ENCODE measurements at places on chromosomes 2 and 18.

- DNase-seq, result no peak
These were observed 1.3 kb upstream of the GPC1 start for GRCh38 chr2:240433973-240434727.

DNA sequence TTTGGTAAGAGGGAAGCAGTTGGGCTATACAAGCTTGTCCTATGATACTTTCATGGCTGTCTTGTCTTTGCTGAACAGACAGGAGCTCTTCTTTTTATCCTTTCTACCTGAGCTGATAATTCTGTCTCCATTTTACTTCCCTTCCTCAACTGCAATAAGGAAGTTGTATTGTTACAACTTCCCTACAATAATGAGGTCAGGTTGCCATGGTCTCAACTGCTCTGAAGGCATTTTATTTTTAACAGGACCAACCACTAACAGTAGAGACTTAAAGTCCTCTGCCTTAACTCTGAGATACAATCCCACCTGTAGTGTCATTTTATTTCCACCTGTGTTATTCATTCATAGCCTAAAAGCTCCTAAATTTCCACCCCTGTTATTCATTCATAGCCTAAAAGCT, 118.6 kb upstream of the PGAP1 start:
- DNase-seq, result no peak

DNA sequence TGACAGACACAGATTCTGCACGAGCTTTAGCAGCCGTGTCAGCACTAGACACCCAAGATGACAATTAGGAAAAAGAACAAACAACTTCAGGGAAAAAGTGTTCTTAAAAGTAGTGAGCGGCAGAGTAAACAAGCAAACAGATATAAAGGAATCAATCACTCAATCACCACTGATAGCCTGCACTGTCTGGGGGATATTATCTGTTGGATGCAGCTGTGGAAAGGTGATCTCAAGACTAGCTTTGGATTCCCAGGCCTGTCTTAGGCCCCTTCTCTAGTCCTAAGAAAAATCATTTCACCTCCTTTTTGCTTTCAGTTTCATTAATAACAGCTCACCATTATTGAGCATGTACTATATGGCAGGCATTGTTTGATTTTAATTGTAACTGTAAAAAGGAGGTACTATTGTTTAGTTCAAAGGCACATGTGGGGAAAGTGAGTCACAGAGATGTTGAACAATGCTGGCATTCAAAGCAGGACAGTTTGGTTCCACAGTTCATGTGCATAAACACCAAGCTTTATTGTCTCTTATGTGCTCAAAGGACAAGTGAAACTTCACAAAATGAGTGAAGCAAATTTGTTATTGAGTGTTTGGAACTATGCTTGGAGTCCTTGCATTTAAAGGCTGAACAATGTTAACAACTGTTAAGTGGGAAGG, 147.3 kb upstream of the TCF4 start:
- DNase-seq, result no peak

DNA sequence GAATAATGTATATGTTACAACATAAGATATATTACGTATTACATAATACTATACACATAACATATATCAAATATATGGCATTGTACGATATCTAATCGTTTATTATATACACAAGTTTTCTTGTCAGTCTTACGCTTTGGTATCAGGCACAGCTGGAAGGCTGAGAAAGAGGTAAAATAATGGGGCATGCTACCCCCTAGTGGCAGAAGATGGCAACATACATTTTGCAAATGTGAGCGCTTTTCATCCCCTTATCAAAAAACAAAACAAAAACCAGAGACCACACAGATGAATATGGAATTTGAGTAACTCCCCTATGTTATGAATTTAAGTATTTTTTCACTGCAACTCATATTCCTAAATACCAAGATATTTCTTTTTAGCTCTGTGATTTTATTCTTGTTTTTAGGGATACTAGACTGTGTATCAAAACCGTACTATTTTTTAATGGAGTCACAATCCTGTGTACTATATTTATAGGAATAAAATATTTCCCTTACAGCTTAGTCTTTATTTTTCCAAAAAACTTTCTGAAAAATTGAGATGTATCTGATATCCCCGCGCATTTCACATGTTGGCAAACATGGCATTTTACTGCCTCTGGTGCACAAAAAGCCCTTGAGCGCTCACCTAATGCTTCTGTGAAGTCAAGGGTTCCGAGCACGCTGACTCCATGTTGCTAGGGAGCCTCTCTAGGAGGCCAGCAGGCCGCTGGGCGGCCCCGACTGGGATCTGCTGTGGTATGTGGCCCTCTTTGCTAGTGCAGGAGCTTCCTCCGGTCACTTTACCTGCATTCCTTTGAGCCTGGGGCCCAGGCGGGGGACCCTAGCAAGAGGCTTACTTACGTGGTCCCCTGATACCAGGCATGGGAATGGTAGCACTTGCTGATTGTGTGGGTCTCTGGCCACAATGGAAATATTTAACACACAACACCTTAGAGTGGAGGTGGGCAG, 62.5 kb downstream of the SLC4A3 start:
- peak; percentile 7 for DNase-seq

- no peak for DNase-seq
These were observed 24.0 kb downstream of the R3HDM1 start for GRCh38 chr2:135555311-135555710.

- DNase-seq, result no peak
These were observed 40.0 kb downstream of the GORASP2 start for GRCh38 chr2:170969030-170969429.

DNA sequence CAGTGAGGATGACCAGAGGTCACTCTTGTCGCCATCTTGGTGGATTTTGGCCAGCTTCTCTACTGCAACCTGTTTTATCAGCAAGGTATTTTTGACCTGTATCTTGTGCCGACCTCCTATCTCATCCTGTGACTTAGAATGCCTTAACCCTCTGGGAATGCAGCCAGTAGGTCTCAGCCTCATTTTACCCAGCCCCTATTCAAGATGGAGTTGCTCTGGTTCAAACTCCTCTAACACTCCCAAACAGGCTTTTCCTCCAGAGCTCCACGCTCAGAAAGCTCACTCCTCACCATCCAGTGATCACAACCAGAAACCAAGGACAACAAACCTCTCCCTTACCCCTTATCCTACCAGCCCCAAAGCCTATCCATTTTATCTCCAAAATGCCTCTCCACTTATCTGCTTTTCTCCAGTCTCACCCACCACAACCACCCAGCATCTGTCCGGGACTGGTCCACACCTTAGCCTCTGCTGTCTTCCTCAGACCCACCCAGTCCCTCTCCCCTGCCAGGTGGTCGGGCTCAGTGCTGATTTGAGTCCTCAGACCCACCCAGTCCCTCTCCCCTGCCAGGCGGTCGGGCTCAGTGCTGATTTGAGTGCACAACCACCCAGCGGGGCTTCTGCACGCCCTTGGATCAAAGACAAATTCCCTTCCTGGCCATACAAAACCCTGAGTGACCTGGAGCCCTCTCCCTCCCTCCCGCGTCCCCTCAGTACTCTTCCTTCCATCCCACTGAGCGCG, 11.7 kb upstream of the SMAD7 start:
- DNase-seq, result no peak

DNA sequence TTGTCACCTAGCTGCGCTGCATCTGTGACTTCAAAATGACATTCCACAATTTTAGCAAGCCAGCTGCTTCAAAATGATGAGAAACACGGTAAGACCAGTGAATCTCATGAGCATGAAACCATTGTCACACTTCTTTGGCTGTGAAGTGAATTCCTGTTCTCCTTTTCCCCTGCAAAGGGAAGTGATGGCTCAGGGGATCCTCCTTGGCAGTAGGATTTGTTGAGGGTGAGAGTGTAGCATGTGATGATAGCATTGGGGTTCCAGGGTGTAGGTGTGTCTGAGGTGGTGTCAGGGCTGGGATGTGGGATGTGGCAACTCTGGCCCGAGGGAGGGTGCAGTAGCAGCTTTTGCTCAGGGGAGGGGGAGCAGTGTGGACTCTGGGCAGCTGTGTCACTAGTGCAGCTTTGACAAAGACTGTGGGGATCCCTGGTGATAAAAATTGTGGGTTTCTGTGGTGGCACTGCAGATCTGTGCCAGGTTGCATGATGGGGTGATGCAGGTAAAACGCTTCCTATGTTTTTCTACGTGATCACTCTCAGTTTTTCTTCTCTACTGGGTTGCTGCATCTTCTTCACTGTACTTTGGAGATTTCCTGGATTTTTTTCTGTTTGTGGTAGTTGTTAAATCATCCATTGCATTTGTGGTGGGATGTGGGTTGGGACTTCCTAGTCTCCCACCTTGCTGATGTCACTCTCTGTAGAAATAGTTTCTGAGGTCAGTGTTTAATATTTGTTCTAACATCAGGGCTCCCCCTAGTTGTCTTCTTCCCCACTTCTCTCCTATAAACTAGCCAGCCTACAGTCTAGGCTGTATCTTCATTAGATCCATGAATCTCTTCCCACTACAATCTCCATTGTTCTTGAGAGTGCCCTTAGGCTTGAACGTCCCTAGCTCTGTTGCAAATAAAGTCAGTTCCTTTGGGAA, 107.0 kb downstream of the ACTR3 start:
- DNase-seq, result no peak

GRCh38 chr2:190467575-190468083, 59.5 kb downstream of the MFSD6 start:
- no peak for DNase-seq

DNA sequence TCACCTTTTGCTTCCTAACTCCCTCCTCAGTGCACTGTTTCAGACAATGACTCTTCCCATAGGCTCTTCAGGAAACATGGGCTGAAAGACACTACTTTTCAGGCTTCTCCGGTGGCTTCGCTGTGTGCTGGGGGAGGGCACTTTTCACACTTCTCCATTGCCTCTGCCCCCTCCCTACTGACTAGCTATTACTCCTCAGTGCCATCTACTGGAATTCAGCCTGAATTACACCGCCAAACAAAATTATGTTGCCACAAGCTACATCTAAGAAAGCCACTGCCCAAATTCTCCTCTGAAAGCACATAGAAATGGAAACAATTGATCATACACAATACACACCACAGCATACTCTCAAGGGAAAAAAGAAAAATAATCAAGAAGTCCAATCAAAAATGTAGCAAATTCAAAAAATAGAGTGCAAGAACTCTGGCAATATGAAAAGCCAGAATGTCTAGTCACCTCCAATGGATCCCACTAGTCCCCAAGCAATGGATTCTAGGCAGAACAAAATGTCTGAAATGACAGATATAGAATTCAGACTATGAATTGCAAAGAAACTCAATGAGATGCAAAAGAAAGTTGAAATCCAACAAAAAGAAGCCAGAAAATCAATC, 1139.4 kb upstream of the GYPC start:
- no peak for DNase-seq

GRCh38 chr18:76983613-76984051, 149.0 kb downstream of the MBP start:
- DNase-seq, result no peak

- no peak for DNase-seq
These were observed 101.4 kb upstream of the SLC4A10 start for GRCh38 chr2:161522796-161523195.

GRCh38 chr2:174722942-174723592, 41.2 kb downstream of the CHRNA1 start:
- no peak for DNase-seq

DNA sequence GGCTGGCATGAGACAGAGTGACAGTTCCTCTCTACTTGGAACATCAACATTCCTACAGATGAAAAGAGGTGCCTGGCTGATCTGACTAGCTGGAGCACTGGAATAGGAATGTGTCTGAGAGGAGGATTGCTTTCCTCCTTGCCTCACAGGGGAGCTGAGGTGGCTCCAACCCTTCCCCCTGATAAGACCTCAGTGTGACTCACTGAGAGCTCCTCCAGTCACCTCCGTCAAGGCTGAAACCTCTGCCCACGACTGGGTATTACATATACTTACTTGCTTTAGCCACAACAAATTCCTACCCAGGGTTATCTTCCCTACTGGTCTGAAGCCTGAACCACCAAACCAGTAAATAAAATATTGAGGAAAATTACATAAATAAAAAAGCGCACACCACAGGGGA, 342.7 kb upstream of the REG3G start:
- no peak for DNase-seq

- DNase-seq, result no peak
These were observed 471.9 kb upstream of the TNP1 start for GRCh38 chr2:217331523-217332416.

DNA sequence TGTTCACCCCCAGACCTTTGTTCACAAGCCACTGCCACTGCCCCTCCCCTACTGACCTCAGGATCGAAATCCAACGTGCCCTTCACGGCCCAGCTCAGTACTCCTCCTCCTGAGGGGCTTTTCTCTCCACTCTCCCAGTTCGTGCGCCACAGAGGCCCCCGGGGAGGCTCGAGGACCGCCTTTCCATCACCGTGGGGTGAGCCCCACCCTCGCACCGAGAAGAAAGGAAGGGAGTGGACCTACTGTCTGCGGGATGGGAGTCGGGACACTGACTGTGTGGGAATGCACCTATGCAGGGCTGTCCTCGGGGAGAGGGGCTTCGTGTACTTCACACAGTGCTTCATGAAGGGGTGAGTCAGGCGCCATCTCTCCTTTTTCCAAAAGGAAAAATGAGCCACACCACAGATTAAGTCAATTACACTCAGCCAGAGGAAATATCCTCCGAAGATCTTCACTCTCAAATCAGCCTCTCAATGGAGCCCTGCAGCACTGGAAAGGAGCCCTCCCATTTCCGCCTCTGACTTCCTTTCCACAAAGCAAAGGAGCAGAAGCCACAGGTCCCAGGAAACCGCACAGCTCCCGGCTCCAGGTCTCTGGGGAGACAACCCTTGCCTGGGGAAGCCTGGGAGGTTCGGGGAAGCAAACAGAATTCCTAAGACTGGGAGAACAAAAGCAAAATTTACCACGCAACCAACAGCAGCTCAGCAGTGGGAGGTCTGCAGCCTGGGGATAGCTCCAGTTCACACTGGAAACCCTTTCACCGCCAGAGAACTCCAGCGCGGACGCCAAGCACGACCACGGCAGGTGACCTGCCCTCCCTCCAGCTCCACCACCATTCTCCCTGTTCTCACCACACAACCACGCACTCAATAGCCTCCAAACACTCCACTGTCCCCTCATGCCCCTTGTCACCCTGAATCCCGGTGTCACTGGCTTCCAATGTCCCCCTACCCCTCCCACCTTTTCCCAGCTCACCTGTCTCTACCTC, 21.6 kb downstream of the ADCY3 start:
- DNase-seq, result no peak

DNA sequence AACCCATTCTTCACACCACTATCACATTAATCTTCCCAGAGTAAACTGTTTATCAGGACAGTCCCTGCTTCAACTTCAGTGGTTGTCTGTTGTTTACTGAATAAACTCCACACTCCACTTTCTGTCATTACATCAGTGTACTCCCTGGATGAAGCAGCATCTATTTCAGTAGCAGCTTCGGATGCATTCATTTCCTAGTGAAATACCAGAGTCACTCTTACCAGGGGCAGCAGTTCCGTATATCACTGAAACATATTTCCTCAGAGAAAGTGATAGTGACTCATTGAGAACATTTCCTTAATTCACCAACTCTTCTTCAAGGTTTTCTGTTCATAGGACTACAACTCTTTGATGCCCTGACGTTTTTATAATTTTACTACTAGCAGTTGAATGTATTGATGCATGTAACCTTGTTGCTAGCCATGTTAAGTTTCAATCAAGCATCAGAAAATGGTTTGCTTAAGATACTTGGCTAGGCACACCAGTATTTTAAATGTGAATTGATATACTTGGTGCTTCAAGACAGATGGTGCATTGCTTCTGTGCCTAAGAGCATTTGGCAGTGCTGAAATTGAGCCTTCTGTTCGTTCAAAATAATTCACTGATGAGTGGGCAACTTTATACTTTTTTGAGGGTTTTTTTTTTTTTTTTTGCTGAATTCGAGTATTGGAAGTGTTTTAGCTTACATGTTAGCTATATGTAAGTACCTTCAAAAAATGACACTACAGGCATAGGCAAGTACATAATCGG, 92.3 kb downstream of the UBE2E3 start:
- no peak for DNase-seq
